ENCODE measurements at places on chromosomes 13 and 19. TPM values are rescaled to one million over a fixed set of nuclear protein-coding genes. Genes with fewer than 3 reads are reported as not detected.

The SBK3 gene
- total RNA-seq: 0.23 TPM

The LYPD3 gene
- total RNA-seq: 3.0 TPM

The ZNF419 gene
- total RNA-seq: 22.4 TPM

The HAUS5 gene
- total RNA-seq: 17.9 TPM

The CYSLTR2 gene
- not detected for total RNA-seq

The APC2 gene
- 18.3 TPM for total RNA-seq

The ZNF682 gene
- 17.4 TPM for total RNA-seq

The ZNF264 gene
- total RNA-seq: 15.5 TPM

The ZNF844 gene
- 9.7 TPM for total RNA-seq

The KIR2DL4 gene
- total RNA-seq: not detected

The CEACAM6 gene
- total RNA-seq: not detected

The LRRC63 gene
- total RNA-seq: not detected

The FLT3LG gene
- 0.49 TPM for total RNA-seq

The CEBPA gene
- 5.0 TPM for total RNA-seq

The ERICH6B gene
- not detected for total RNA-seq

The SLC25A41 gene
- not detected for total RNA-seq

The CBLC gene
- total RNA-seq: 27.1 TPM

The MBNL2 gene
- total RNA-seq: 1.3 TPM

The ZNF426 gene
- total RNA-seq: 20.0 TPM

The CPAMD8 gene
- 14.1 TPM for total RNA-seq

The NCR1 gene
- 0.78 TPM for total RNA-seq

The KLF5 gene
- total RNA-seq: 0.66 TPM

The PRTN3 gene
- total RNA-seq: 2.4 TPM

The POGLUT2 gene
- 24.7 TPM for total RNA-seq

The TGFBR3L gene
- 1.7 TPM for total RNA-seq

The KLF1 gene
- 1.1 TPM for total RNA-seq

The TBXA2R gene
- total RNA-seq: 0.82 TPM

The RFPL4AL1 gene
- not detected for total RNA-seq

The IFNL1 gene
- total RNA-seq: not detected

The CYP4F12 gene
- total RNA-seq: not detected

The ZNF71 gene
- total RNA-seq: 13.9 TPM

The DACH1 gene
- total RNA-seq: 0.45 TPM

The CYP4F8 gene
- total RNA-seq: not detected

The EDDM13 gene
- total RNA-seq: not detected

The NLRP12 gene
- 7.5 TPM for total RNA-seq

The SPTBN4 gene
- total RNA-seq: 2.3 TPM

The GFY gene
- not detected for total RNA-seq

The BST2 gene
- total RNA-seq: 28.9 TPM

The ATP7B gene
- 12.8 TPM for total RNA-seq

The SLC17A7 gene
- total RNA-seq: 1.6 TPM

The GPR12 gene
- total RNA-seq: not detected

The PALM gene
- 26.1 TPM for total RNA-seq

Measured in GM23338 (cell line).